ENCODE measurements at places on chromosomes 13 and 19. TPM values are rescaled to one million over a fixed set of nuclear protein-coding genes. Genes with fewer than 3 reads are reported as not detected.

The LRRC4B gene
- 15.0 TPM for polyA plus RNA-seq

The RGL3 gene
- polyA plus RNA-seq: 64.8 TPM

The FREM2 gene
- 45.6 TPM for polyA plus RNA-seq

The KCNK6 gene
- 3.3 TPM for polyA plus RNA-seq

The TMEM145 gene
- 0.72 TPM for polyA plus RNA-seq

The MBD3L2B gene
- polyA plus RNA-seq: not detected

DNA sequence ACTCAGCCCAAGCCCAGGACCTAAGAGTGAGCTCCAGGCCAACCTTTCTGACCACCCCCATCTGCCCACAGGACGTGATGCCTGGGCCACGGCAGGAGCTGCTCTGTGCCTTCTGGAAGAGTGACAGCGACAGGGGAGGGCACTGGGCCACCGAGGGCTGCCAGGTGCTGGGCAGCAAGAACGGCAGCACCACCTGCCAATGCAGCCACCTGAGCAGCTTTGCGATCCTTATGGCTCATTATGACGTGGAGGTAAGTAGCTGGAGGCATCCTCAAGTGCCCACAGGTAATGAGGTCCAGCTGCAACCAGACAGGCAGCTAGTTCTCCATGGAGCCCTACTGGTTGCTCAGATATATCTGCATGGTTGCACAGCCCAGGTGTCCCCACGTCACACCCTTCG is 14.8 kb downstream of the DDX39A start:
- no peak for DNase-seq

DNA sequence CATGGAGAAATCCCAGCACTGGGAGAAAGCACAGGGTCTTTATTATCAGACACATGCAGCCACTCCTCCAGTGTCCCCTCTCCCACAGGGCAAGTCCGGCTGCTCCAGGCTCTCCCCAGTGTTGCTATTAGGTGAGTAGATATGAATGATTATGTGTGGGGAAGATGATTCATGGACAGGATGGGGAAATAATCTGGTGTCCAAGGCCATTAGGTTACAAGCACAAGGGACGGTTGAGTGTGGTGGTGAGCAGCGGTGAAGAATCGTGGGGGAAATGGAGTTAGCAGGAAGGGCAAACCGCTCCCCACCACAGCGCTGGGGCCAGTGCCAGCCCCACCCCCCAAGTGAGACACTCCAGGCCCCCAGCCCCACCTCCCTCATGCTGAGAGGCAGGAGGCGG is 19.0 kb downstream of the CD177 start:
- DNase-seq: no peak

DNA sequence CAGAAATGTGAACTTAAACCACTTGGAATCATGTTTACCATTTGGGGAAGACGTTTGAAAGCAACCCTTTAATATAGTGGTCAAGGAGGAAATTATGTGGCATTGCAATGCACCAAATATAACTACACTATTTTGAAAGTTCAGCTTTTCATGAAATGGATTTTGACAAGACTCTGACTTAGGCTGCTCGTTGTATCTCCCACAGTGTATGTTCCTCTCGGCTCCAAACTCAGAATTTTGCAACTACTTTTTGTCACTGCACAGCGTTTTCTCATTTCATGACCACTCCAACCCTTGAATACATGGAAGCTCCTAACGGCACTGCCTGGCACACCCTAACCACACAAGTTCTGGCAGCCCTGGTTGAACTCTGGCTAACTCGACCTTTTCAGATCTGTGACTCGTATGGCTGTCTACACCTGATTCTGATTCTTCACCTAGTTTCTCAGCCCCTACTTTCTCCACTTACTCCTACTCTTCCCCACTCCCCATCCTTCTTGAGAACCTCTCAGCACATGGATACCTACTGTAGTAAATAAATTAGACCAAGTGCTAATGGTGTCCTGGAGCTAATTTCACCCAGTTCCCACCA is 7.0 kb upstream of the POMP start:
- DNase-seq: no peak

DNA sequence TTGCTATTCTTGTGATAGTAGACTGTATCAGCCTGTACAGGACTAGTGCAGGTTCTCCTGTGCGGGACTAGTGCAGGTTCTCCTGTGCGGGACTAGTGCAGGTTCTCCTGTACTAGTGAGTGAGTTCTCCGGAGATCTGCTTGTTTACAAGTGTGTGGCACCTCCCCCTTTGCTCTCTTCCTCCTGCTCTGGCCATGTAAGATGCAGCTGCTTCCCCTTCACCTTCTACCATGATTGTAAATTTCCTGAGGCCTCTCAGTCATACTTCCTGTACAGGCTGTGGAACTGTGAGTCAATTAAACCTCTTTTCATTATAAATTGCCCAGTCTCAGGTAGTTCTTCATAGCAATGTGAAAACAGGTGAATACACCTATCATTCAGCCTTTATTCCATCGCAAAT is 289.6 kb downstream of the TEX29 start:
- DNase-seq: no peak

- DNase-seq: no peak
Observed at GRCh38 chr13:37701972-37702371, 103.4 kb upstream of the POSTN start.

GRCh38 chr19:49852631-49853126 is 1.7 kb downstream of the PTOV1 start:
- DNase-seq: no peak

DNA sequence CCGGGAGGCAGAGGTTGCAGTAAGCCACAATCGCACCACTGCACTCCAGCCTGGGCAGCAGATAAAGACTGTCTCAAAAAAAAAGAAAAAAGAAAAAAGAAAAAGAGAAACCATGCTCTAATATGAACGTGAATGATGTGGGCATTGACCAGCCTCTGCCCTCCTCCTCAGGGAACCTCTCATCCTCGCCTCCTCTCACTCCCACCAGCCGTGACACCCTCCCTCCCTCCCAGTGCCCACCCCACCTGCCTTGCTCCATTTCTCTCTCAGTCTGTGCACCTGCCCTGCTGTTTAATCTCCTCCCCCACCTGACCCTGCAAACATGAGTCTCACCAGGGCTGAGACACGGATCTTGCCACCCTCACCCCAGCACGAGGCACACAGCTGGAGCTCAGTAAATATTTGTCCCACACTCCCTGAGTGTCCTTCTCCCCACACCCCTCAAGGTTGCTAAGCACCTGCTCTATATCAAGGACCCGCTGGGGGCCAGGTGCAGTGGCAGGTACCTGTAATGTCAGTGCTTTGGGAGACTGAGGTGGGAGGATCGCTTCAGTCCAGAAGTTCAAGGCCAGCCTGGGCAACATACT is 7.5 kb upstream of the BCAT2 start:
- DNase-seq: no peak

DNA sequence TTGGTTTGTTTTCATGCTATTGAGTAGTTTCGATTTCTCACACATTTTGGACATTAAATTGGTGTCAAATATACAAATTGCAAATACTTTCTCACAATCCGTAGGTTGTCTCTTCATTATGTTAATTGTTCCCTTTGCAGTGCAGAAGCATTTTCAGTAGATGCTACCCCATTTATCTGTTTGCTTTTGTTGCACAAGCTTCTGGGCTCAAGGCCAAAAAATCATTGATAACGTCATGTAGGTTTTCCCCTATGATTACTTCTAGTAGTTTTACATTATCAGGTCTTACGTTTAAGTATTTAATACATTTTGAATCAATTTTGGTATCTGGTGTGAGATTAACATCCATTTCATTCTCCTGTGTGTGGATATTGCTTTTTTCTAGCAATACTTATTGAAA is 14.0 kb upstream of the ZNF347 start:
- no peak for DNase-seq

DNA sequence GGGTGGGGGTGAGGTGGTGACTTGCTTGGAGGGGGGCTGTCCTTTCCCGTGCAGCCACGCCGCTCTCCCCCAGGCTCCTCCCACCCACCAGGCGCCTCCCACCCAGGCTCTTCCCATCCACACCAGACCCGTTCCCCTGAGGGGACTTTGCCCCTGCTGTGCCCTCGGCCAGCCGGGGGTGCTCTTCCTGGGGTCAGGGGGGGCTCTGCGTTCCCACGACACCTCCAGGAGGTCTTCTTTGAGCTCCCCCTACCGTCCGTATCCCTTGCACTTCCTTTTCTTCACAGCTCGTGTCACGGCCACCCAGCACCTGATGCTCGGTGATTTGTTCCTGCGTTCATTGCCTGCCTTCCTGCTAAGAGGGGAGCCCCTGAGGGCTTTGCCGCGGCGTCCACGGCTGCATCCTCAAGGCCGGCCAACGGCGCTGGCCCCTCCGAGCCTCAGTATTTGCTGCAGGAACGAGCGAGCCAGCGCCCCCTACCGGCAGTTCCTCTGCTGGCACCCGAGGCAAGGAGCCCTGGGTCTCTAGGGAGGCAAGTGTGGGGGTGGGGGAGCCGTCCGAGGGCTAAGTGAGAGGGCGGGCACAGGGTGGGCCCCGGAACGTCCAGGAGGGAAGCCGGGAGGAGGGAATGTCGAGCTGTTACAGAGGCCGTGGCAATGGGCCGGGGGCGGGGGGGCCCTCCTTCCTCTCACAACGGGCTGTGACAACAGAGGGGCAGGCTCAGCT is 11.8 kb downstream of the LRRC4B start:
- DNase-seq: no peak

GRCh38 chr19:1274081-1274851 is 1.1 kb upstream of the FAM174C start:
- no peak for DNase-seq

GRCh38 chr13:73440296-73440895 is 381.6 kb downstream of the KLF5 start:
- DNase-seq: no peak

- DNase-seq: no peak
Observed at GRCh38 chr19:14544977-14545715, 15.8 kb downstream of the TECR start.

GRCh38 chr13:75079226-75079625 is 402.7 kb downstream of the TBC1D4 start:
- DNase-seq: no peak

DNA sequence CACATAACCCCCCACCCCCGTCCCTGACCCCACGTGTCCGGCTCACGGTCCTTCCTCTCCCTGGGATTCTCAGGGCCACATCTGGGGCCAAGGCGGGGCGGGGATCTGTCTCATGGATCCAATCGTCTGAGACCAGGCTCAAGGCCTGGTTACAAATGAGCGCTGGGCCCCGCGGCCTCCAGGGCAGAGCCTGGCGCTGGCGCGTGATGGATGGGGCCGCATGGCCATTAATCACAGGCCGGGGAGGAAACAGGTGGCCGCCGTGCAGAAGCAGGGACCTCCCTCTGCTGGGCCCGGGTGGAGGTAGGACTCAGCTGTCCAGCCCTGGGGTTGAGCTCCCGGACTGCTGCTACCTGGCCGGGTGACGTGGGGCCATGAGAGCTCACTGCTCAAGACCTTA is 5.8 kb upstream of the TLE5 start:
- no peak for DNase-seq

DNA sequence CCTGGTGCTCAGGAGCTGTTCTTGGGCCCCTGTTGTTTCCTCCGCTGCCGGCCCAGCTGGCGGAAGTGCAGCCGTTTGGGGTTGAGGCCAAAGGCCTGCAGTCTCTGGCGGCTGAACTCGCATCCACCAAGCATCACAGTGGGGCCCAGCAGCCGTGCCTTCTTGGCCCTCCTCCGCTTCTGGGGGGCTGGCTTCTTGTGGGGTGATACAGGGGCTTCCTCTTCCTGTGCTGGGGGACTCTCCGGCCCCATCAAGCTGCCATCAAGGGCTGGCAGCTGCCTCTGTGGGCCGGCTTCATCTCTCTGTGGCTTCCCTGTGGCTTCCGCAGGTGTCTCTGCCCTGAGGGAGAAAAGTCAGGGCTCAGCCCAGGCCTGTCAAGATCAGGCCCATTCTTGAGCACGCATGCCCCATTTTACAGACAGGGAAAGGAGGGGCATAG is 10.3 kb downstream of the ATG4D start:
- DNase-seq: no peak

GRCh38 chr13:100513987-100514670 is 74.5 kb downstream of the GGACT start:
- DNase-seq: no peak

DNA sequence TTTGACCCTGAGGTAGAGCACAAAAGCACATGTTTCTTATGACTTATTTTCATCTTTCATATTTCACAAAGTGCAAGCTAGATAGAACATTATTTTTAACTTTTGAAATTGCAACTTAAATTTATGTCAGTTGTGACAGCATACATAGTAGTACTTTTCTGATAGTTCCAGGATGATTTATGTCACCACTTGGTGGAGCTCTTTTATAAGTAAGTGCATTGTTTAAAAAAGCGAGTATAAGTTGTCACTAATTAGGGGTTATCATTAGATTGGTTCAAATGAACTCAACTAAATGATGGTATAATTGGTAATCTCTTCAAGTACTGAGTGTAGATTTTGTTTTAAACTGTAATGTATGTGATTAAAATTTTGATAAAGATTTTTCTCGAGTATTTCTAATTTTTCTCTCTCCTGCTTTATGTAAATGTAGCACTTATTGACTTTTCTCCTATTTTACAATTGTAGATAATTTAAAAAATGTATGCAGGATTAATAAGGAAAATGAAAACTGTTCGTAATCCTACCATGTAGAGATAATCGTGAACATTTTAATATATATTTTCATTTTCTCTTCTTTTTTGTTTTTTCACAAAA is 31.1 kb downstream of the RB1 start:
- DNase-seq: no peak

DNA sequence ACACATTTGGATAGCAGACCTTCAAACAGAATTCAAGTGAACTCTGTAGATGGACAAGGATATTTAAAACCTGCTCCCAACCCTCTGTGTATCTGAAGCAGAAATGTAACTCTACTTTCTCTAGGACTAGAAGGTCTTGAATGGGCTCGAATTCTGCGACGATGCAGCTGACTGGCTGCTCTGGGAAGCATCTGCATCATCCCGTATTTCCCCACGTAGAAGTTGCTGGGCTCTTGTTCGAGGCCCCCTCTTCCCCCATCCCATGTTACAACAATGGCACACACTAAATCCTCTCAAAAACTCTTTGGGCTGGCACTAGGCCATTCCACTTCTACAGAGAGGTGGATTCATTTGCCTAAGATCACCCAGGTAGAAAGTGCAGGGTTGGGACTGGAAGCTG is 15.0 kb downstream of the C19orf81 start:
- no peak for DNase-seq

Measured in right renal cortex interstitium (tissue), 3 donors.